ENCODE measurements at places on chromosomes 1 and 21.

DNA sequence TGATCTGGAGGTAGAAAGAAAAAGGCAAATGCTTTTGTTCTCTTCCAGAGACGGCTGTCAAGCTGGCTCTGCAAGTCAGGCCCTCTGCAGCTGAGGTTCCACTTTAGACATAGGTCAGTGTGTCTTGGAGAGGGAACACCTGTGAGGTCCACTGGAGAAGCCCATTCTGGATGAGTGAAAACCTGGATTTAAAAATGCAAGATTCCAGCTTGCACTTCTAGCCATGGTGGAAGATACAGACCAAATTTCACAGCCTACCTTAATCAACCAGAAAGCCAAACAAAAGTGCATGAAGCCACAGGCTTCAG, 35.0 kb downstream of the AGPAT3 start:
- DNase-seq: no peak

GRCh38 chr1:54795841-54796468, 5.2 kb downstream of the TTC22 start:
- DNase-seq: no peak

DNA sequence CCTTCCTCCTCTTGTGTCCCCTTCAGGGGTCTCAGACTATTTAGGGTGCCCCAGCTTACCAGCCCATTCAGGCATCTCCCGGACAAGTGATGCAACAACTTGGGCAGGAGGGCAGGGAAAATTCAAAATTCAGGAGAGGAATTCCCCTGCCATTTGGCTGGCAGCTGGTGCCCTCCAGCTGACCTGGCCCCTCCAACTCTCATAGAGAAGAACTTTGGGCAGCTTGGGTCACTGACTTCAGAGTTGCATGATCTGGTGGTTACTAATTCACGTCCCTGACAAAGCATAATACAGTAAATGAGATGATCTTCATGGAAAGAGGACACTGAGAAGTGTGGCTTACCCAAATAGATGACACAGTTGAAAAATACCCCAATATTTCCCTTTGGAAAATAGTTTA, at the start of gene FCAMR:
Gene FCAMR, minus strand, starts transcription at position 15 of the 400 bp plus-strand sequence. CDS start 335 bp downstream, outside the sequence.
- no peak for DNase-seq

- no peak for DNase-seq
Measured at GRCh38 chr1:221477252-221477651, 264.6 kb downstream of the DUSP10 start.

- no peak for DNase-seq
Measured at GRCh38 chr1:72433591-72433990, 151.3 kb upstream of the NEGR1 start.

DNA sequence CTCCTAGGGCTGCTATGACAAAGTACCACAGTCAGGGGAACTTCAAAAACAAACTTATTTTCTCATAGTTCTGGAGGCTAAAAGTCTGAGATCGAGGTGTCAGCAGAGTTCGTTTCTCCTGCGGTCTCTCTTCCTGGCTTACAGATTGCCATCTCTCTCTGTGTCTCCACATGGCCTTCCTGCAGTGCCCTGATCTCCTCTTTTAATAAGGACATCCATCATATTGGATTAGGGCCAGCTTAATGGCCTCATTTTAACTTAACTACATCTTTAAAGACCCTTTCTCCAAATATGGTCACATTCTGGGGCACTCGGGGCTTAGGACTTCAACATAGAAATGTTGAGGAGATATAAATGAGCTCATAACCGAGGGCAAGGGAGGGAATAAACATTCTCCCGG, 12.2 kb downstream of the C1orf74 start:
- peak; percentile 85 for DNase-seq

DNA sequence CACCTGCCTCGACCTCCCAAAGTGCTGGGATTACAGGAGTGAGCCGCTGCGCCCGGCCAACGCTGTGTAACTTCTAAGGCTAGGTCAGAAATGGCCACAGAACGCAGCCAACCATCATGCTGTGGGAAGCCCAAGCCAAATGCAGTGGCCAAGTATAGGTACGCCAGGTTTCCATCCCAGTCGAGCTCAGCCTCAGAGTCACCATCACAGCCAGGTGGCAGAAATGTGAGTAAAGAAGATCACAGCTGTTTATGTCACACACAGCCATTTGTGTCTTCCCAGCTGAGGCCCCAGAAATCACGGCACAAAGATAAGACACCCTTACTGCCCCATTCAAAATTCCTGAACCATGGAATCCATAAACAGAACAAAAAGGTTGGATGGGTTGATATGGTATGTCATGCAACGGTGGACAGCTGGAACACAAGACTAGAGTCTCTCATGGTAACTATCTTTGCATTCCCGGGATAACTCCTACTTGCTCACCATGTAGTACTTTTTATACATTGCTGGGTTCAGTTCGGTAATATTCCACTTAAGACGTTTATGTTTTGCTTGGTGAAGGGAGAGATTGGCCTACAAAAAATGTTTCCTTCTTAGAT, 84.3 kb downstream of the SLC45A1 start:
- no peak for DNase-seq

DNA sequence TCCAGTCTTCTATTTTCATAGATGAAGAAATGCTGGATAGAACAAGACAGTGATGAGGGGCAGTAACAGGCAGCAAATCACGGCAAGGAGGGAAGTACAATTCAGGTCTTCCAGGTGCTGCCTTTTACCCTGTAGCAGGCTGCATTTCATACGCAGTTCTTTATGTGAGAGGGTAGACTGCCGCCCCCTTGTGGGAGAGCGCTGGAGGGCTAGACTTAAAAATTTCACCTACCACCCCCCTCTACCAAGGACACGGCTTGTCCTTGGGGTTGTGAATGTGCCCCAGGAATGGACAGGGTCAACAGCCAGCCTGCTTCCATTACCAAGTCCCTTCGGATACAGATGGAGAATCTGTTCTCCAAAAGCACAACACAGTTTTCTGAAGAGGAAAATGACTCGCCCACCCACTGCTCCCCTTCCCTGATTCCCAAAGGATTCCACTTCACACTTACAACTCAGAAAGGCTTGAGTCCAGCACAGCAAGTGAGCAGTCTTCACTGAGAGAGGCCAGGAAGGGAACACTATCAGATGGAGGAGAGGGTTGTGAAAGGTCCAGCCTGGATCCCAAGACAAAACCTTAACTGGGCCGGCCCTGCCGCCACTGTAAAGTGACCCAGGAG, 7.4 kb downstream of the WDR77 start:
- no peak for DNase-seq

- DNase-seq: peak; percentile 45
Measured at GRCh38 chr1:32665915-32666314, 14.9 kb downstream of the RBBP4 start.

GRCh38 chr1:23977187-23977853, 2.8 kb downstream of the SRSF10 start:
- no peak for DNase-seq

- DNase-seq: no peak
Measured at GRCh38 chr1:201890223-201890622, 1.5 kb downstream of the SHISA4 start.

DNA sequence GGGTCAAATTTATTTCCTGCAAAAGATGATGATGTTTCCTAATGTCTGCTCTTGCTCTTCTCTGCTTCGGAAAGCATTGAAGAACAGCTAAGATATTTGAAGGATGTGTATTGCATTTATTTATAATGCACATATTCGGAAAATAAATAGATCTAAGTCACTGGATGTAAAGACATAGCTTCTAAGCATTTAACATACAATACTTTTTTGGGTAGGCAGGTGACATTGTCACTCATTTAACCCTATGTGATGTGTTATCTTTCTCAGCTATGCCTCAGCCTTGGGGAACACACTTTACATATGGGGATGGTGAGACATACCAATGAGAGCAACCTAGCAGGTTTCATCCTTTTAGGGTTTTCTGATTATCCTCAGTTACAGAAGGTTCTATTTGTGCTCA, at the start of gene OR2G2:
Gene OR2G2, plus strand, starts transcription at position 301 of the 400 bp plus-strand sequence. Its CDS starts 0 bp downstream, at position 301.
- DNase-seq: no peak

DNA sequence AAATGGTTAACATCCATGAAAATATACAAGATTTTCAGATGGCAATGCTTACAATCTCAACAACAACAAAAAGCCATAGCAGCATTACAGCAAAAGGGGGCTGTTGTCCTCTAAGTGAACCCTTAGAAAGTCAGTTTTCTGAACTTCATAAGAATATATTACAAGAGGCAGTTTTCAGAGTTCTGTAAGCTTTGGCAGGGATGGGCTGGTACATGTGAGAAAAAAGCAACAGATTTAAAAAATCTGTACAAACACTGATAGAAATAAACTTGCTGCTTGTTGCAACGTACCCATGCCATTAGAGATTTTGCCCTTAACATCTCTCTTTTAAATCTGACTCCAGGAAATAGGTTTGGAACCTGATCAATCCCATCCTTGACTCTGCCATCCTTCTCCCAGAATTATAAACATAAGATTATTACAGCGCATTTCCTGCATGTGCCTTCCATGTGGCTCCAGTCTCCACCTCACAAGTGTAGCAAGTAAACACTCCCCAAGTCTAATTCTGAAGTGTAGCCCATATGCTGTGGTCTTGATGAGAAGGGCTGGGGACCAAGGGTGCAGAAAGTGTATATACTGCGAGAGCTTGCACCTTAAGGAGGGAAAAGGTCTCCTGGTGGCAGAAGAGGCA, 101.4 kb upstream of the TSPAN2 start:
- DNase-seq: no peak

DNA sequence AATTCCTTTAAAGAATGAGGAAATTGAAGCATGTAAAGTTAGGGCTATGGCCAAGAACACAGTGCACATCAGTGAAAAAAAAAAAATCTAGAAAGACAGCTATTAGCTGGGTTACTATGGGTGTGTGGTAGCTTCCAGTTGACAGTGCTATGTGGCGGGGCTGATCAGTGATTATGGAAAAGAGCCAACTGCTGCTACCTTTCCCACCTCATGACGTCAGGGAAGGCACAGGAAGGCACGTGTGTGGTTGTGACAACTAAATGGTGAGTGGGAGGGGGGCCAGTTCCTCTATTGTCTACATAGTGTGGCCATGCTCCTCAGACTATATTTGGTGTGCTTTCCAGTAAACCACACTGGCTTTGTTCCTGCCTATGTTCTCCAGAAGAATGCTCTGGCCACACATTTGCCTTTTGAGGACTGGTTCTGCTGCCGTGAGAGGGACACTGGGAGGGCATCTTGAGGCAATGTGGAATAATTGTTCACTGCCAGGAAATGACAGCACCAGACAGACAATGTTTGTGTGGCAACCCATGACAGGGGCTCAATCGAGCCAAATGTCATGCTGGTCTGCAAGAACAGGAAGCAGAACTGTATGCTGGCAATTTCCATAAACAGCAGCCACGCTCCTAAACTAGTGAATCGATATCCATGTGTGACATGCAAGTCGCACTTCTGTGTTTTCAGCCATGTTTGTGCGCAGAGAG, 3.0 kb upstream of the SDE2 start:
- DNase-seq: peak; percentile 53

DNA sequence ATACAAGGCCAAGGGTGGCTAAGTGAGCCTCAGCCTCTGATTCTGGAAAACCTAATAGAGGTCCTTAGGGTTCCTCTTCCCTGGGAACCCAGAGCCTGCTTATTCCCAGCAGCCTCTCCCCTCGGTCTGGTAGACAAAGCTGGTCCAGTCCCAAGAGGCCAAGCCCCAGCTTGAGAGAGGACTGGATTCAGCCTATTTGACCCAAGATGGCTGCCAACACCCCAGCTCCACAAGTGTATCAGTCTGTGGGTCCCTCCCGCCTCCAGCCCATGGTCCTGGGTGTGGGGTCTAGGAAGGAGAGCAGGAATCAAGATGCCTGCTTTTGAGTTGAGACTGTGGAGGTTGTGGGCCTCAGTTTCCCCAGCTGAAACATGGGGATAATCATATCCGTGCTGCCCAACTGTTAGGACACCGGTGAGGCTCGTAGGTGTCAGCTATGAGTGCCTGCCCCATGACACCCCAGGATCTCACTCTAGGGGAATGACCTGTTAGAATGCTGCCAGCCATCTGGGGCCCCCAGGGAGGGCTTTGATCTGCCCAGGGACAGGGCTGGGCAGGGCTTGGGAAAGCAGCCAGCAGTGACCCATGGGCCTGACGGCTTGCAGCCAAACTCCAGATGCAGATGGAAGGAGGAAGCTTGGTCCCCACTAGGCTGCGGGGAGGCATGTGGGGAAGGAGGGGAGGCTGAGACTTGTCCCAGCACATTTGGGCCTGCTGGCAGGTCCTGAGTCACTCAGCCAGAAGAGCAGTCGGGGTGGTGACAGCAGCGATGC, 45.4 kb downstream of the NUAK2 start:
- no peak for DNase-seq

GRCh38 chr1:16243936-16244649, 7.1 kb upstream of the CPLANE2 start:
- DNase-seq: peak; percentile 89

- DNase-seq: no peak
Measured at GRCh38 chr1:8939000-8939265, 6.7 kb upstream of the CA6 start.

- DNase-seq: no peak
Measured at GRCh38 chr1:55632906-55633305, 417.7 kb upstream of the USP24 start.

- DNase-seq: peak; percentile 44
Measured at GRCh38 chr1:155322571-155322952, 1.9 kb downstream of the RUSC1 start.

- no peak for DNase-seq
Measured at GRCh38 chr1:207670997-207671396, 26.1 kb downstream of the CR1L start.

GRCh38 chr1:154880671-154881070, 10.6 kb upstream of the KCNN3 start:
- DNase-seq: no peak

DNA sequence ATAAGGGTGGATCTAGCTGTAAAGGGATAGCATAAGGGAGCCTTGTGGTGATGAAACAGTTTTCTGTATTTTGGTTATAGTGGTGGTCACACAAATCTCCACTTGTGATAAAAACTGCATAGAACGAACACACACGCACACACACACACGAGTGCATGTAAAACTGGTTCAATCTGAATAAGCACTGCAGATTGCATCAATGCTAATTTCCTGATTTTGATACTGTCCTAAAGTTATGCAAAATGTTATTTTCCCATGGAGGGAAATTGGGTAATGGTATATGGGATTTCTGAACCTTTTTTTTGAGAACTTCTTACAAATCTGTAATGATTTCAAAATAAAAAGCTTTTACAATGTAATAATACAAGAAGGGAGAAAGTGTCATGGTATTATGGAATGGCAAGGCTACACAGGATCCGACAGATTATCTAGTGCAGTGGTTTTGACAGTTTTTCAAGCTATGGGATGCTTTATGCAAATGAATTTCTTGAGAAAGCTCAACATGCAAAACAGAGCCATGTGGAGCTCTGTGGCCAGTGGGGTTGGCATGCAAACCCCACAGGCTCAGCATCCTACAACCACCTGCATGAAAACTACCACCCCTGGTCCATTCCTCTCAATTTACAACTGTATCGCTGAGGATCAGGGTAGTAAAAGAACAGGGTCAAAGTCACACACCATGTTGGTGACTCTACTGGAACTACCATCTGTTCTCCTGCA, 18.8 kb downstream of the SLC41A1 start:
- DNase-seq: no peak

DNA sequence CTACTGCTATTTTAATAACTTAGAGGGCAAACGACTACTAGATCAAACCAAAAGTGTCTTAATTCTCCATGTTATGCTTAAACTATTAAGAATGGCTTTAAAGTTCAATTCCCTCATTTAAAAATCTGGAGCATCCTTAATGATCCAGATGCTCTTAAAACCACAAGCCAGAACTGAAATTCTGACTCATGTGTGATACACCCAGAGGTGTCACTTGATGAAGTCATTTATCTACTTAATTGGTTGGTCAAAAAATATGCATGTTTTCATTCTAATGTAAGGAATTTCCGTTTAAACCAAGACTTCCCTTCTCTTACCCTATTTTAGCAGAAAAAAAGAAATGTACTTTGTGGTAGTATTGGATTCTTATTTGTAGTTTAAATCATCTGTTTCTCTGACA, 1261.2 kb upstream of the B3GALT2 start:
- no peak for DNase-seq

Data from umbilical cord (tissue), 2 donors.